ENCODE measurements at places on chromosomes 7 and 10.

DNA sequence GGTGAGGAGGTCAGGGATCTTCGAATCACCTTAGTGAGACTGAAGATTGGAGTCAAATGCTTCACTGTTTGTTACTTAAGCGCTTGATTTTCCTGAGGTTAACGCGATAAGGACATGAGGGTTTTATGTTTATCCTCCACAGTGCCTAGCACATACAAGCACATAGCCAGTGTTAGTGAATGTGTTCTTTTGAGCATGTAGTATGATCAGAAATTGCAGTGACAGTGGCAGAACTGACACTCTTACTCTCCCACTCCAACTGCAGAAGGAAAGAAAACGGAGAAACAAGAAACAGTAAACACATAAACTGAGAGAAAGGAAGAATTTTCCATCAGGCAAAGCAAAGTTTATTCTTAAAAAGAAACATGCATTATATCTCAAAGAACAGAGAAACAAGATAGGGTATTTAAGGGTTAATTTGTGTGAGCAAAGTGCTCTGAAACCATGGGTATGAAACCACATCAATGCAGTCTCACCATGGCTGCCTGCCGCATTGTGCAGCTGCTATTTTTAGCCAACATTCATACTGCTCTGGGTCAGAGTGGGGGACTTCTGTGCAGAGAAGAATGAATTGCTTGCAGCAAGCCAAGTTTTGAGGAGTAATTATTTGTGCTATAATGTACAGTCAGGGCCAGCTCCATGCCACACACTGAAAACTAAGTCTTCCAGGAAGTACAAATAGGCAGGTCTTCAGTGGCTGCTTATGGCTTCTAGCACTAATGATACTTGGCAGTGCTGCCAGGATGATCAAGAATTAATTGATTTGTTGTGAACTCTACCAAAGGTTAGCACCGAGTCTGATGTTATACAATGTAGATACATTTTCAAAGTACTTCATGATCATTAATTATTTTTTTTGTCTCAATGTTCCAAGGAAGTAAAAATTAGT, 152.0 kb downstream of the MACC1 start:
- peak; percentile 35 for DNase-seq

DNA sequence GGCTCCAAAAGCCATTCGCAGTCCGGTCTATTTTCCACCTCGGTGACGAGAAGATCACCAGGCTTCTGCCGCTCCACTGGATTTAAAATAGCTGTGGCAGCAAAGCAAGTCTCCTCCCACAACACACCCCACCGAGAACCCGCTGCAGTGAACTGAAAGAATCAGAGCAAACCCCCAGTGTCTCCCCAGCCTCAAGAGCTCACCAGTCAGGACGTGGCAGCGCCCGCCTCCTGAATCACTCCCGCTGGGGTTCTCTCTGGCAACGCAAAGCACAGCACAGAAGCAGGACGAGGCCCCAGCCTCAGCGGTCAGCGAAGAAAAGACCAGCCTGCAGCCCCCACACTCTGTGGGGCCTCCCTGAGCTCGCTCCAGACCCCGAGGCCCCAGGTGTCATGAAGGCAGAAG, 126.1 kb upstream of the PPP2R2D start:
- no peak for DNase-seq

DNA sequence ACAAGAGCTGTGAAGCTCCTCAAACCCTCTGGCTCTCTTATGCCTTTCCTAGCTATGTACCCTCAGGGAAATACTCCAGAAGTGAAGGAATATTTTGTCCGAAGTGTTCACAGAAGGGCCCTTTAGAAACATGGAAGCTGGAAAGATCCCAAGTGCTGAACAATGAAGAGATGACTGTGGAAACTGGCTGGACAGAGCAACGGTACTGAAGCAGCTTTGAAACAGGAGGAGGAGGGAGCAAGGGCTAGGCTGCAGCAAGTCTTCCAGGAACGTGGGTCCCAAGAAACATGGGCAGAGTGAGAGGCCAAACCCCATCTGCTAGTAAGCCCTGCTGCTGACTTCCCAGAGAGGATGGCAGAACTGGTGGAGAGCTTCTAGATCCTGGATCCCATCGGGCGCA, 3.0 kb upstream of the PSAP start:
- no peak for DNase-seq

- DNase-seq, result no peak
These were observed 17.1 kb downstream of the GRID1 start for GRCh38 chr10:86349474-86349873.

GRCh38 chr7:52726493-52726892, 308.9 kb upstream of the POM121L12 start:
- no peak for DNase-seq

DNA sequence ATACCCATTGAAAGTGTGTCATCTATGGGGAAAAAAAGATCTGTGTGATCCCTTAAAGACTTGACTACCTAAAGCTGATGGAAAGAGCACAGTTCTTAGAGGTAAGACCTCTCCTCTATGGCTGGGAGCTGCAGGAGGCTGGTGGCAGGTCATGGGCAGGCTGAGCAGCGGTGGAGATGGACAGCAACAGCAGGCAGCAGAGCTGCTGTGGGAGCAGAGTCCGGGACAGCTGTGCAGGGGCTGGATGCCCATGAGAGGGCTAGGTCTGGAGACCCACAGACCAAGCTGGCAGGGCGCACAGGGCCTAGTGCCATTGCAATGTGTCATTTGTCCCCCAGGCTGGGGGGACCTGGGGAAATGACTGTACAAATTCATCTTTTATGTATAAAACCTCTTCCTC, 13.4 kb upstream of the EPHA1 start:
- DNase-seq, result no peak

DNA sequence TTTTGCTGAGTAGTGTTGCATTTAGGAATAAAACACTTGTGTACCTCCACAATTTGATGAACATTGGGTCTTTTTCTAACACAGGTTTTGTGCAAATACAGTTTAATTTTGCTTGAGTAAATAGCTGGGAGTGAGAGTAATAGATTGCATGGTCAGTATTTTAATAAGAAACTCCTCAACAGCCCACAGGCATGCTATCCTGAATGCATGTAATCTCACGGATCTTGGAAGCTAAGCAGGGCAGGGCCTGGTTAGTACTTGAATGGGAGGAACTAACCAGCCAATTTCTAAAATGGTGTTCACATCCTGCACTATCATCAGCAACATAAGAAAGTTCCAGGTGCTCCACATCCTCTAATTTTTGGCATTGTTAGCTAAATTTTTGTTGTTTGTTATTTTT, 685.4 kb upstream of the MBL2 start:
- DNase-seq, result no peak

DNA sequence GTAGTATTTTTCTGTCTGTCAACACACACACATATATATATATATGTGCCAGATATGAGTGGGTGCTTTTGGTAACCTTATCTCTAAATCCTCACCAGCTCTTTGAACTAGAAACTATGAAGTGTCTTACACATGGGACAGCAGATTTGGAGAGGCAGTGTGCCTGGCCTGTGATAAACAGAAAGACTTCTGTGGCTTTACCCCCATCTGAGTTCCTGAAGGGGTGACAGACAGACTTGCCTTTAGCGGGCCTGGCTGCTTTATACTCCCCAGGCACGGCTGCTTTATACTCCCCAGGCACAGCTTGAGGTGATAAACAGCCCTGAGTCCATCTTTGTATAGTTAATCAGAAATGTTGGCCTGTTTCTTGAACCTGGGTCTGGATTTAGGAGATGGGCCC, 5.6 kb downstream of the BAG3 start:
- DNase-seq, result no peak

All from NCI-H1105 treated with DMSO at 0.1 percent for 48 hours (cell line).